ENCODE measurements at places on chromosomes 6 and 20. TPM values are rescaled to one million over a fixed set of nuclear protein-coding genes. Genes with fewer than 3 reads are reported as not detected.

DNA sequence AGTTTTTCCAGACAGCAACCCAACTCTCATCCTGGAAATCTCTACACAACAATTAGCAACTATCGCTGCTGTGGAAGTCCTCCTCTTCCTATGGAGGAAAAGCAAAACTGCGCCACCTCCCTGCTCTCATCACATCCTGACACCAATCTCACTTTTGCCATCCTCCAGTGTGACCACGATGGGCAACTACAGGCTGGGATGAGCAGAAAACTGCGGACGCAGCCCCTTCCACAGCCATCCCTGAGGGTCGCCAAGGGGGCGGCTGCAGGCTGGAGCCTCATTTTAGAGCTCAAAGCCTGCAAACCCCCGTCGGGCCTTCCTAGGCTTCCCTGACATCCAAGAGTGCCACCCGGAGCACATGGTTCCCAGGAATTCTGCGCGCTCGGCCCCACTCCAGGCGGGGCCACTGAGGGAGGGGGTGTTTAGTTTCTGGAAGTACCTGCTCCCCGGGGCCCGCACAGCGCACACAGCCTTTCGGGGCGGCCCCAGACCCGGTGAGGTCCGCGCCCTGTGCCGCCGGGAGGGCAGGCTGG is 1.2 kb downstream of the TCFL5 start:
- no peak for DNase-seq

DNA sequence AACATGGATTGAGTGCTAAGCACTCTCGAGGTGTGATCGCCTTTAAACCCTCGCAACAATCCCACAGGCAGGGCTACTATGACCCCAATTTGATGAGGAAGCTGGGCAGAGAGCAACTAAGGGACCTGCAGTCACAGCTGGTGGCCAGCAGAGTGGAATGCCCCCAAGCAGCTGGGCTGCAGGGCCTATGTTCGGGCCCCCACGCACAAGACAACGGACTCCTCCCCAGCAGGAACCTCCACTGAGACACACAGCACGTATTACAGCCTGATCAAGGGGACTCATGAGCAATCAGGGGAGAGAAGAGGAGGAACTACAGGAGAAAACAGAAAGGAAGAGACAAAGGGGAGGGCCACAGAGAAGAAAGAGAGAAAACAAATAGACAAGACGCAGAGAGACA is 21.7 kb downstream of the CST7 start:
- DNase-seq, result no peak

DNA sequence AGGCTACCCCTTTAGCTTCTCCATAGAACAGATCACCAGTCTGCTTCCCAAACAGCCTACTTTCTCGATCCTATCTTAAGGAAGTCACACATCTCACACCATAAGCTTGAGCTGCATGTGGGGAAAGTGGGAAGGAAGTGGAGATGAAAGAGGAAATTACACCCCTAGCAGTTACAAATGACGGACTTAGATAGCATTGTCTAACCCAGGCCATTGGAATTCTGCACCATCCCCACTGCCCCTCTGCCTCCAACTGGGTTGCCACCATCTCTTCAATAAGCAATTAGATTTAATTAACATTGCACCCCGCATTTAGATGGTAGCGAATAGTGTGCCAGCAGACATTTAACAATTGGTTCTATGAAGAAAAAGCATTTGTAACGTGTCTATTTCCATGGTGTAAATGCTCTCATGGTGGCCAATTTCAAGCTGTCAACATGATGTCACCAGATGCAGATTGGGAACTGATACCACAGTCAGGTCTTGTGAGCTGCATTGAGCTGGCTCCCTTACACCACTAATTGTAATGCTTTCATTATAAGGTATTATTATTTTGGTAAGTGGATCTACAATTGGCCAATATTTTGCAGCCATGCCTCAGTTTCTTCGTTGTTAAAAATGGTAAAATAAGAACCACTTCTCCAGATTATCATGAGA is 124.7 kb downstream of the CD24 start:
- no peak for DNase-seq

CTCFL gene
- polyA plus RNA-seq, result not detected

DNA sequence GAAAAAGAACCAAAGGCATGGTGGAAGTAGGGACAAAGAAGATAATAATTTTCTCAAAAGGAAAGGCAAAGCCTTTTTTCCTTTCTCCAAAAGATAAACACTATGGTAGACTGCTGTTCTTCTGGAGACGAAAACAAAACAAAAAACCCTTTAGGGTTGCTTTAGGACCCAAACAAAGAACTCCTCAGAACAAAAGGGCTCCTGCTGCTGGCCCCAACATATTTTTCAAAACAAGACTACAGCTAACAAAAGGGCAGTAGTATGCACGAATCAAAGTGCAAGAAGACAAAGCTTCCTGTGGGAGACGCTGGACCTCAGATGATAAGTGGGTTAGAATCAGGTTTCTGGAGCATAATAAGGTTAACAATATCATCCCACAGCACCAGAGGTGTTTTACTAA is 15.8 kb downstream of the NCOA5 start:
- DNase-seq, result no peak

DNA sequence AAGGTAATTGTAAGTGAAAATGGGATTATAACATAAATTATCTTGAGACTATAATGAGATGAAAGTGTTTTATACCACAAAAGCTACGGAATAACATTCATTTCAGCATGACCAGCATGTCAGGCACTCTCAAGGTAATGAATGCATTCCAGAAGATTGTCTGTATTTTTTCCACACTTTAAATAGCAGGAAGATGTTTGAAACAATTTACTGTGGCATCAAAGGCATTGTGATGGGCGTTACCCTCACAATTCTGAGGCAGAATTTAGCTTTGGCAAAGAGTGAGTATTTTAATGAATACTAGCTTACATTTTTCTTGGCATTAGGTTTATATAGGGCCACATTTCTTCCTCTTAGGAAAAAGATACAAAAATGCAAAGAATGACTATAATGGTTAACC is 627.2 kb downstream of the BCKDHB start:
- DNase-seq, result no peak

DNA sequence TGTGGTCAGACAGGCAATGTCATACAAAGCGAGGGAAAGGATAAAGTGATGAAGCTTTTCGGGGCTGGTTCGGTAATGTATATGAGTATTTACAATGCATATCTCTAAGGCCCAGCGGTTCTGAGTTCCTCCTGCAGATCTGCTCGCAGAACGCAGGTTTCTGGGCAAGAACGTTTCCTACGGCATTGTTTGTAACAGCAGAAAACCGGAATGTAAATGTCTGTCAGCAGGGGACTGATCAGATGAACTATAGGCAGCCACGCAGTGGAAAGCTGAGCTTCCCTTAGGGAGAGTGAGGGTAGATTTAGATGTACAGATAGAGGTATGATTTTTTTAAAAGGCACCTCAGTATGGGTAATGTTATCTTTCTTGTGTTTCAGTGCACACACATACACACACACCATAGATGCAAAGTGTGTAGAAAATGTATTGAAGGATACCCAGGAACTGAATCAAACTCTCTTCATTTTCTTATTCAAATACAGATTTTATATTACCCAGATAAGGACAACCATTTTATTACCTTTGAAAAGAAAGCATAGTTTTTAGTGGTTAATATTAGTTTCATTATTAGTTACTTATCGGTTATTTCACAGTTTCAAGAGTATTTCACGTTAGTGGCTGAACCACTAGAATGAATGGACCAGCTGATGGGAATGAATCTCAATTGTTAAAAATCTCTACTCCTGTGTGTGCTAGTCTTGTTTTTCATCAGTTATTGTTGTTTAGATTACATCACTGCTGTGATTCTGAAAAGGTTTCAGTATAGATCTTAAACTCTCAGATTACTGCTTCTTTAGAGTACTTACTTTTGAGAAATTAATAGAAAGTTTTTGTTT is 56.2 kb downstream of the SNX9 start:
- DNase-seq, result no peak

GRCh38 chr20:39946053-39946810 is 742.8 kb downstream of the MAFB start:
- no peak for DNase-seq

GRCh38 chr20:53088786-53089185 is 116.6 kb downstream of the TSHZ2 start:
- no peak for DNase-seq

TIAM2 gene
- polyA plus RNA-seq, result 12.1 TPM

DNA sequence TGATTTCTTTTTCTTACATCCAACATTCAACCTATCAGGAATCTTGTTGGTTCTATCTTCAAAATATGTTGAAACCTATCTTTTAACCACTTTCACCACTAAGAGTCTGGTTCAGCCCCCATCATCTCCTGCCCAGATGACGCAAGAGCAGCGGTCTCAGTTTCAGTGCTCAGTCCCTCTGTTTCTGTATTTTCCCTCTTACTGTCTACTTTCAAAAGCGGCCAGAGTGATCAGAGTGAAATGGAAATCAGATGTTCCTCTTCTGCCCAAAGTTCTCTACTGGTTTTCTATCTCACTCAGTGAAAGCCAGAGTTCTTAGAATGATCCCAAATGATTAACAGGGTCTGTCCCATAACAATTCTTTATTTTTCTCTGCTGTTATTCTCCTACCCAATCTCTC is 147.9 kb upstream of the PDE7B start:
- DNase-seq, result no peak

DLL1 gene
- polyA plus RNA-seq, result 22.1 TPM

CDSN gene
- polyA plus RNA-seq, result not detected

- no peak for DNase-seq
Measured at GRCh38 chr6:45728674-45729073, 287.0 kb downstream of the CLIC5 start.

PRKN gene
- 3.5 TPM for polyA plus RNA-seq

DNA sequence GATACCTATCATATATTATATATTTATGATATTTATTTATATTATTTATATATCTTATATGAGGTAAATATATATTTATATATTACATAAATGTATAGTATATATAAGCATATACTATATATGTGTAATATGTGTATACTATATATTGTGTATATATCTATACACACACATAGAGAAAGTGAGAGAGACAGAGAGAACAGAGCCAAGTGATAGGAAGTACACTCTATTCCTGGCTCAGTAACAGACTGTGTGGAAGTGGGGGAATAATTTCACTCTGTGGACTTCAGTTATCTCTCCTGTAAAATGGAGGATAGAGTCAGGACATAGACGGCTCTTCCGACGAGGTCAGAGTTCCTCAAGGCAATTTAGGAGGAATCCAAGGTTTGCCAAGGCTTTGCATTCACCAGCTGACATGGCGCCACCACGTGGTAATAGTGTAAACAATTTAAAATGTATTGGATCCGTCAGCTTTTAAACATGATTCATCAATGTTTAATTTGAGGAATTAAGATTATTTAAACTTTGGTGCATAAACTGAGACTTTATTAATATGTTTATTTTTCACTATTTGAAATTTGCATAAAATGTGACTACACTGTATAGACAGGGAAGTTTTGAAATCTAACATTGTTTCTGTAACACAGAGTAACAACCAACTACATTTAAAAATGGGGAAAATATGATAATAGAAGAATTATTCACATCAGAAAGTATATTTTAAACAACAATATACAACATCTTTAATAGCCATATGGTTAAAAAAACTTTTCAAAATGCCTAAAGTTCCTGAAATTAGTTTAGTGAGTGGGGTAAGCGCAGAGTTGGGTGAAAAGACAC is 75.4 kb upstream of the TMEM244 start:
- DNase-seq, result no peak

- DNase-seq, result peak; percentile 48
Measured at GRCh38 chr20:4038047-4038459, 22.7 kb upstream of the RNF24 start.

TRDN gene
- 0.09 TPM for polyA plus RNA-seq

C20orf144 gene
- polyA plus RNA-seq, result 0.03 TPM

Measured in urinary bladder (tissue), 4 donors.